Type B pancreatic cell (in vitro differentiated cells): ENCODE measurements at places on chromosomes 11 and 22.

GRCh38 chr11:12353534-12353933 lies 23.8 kb upstream of the PARVA start:
- no peak for DNase-seq

DNA sequence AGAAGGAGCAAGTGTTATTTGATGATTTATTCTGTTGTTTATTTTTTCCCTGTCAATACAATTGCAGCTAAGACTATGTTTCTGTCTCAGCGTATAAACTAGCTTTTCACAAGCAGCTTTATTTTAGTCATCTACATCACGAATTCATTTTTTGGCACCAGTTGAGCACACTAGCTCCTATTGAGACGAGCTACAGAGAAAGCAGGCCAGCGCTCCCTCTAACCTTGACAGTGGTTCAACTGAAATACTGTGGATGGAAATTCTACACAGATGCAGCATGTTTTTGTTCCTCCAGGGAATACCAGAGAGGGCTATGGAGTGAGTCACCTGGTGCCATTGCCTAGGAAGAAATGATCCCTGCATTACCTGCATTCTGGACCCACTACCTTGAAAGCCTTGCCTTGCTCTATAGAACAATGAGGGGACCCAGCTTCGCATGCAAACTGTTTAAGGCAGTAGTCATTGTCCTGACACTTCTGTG lies 108.2 kb upstream of the ARHGAP42 start:
- DNase-seq: no peak

DNA sequence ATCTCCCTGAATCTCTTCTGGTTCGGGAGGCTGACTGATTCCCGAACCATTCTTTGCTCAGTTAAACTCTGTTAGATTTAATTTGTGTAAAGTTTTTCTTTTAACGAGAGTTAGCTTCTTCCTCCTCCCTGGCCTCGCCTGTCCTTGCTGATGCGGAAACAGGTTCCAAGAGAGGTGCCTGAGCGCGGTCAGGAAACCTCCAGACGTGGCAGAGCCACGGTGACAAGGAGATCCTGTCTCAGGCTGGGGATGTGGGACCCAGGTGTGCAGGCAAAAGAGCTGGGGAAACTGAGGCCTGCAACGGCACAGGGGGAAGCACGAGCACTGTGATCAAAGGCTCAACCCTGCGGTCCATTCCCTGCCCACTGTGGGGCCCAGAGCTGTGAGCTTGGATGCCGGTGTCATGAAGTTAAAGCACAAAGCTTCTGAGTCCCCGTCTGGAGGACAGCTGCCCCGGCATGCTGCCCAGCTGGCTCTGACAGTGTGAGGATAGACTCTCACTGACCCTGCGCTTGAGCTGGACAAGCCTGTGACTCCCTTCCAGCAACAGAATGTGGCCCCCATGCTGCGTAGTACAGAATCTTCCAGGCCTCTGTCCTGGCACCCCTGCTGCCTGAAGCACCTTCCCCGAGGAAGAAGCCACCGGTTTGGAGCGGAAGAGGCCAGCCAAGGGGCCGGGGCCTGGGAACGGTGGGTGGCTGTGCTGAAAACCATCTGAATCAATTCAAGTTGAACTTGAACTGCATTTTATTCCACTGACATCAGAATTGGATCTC lies 960.6 kb downstream of the BRD1 start:
- no peak for DNase-seq

DNA sequence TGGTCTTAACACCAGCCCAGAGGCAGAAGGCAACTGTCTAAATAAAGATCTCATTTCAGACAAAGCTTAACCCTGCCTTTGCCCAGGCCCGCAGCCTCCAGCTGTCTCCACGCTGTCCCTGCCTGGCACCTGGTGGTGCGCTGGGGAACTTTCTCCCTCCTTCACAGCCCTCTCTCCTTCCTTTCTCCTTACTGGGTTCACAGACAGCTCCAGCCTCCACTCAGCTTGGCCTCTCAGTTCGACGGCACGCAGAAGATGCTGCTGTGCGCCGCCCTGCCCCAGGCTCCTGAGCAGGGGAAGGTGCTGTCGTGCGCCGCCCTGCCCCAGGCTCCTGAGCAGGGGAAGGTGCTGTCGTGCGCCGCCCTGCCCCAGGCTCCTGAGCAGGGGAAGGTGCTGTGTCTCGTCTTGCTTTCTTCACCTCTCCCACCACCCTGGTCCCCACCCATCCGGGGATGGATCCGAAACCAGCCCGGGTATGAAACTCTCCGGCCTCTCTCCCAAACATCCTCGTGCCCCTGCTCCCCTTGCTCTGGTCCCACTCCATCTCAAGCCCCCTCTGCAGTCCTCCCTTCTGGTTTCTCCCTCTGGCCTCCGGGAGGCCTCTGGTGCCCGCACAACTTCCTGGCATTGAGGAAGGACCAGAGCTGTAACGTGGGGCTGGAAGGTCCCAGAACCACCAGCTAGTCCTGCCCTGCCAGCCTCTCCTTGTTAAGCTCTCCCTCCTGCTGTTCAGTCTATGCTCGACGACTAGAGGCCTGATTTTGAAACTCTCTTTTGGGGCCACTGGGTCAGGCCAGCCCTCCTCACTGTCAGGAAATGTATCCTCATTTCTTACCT lies 22.9 kb upstream of the JAM3 start:
- no peak for DNase-seq

DNA sequence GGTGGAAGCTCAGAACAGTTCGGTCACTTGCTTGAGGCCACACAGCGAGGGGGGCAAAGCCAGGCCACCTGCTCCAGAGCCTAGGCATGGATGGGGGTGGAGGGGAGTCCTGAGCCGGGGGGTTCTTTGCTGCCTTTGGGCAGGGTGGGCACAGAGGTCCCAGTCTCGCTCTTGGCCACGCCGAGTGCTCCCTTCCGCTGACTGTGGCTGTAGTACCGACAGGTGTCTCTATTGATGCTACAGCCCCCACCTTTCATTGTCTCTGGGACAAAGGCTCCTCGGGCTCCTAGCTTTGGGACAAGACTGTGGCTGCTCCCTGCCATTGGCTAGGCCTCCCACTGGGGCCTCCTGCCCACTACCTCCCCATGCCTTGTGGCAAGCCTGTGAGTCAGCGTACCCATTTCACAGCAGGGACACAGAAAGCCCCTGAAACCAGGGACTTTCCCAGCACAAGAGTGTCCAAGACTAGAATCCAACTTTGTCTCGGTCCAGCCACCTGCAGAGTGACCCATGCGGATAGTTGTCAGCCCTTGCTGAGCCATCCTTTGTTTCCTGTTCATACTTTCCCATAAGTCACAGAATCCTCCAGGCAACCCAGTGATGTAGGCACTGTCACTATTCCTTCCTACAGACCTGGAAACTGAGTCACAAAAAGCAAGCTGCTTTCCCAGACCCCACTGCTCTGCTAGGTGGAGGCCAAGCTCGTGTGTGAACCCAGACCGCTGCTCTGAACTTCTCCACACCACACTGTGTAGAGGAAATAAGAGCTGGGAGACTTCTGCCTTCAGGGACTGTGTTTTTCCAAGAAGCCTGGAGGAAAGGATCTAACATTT lies 17.2 kb downstream of the MYEOV start:
- DNase-seq: no peak
